ENCODE measurements at places on chromosomes 6 and 20.

GRCh38 chr6:18147616-18148015 is 7.3 kb downstream of the TPMT start:
- no peak for DNase-seq

GRCh38 chr6:42417641-42418112 is 34.0 kb downstream of the TRERF1 start:
- no peak for DNase-seq

DNA sequence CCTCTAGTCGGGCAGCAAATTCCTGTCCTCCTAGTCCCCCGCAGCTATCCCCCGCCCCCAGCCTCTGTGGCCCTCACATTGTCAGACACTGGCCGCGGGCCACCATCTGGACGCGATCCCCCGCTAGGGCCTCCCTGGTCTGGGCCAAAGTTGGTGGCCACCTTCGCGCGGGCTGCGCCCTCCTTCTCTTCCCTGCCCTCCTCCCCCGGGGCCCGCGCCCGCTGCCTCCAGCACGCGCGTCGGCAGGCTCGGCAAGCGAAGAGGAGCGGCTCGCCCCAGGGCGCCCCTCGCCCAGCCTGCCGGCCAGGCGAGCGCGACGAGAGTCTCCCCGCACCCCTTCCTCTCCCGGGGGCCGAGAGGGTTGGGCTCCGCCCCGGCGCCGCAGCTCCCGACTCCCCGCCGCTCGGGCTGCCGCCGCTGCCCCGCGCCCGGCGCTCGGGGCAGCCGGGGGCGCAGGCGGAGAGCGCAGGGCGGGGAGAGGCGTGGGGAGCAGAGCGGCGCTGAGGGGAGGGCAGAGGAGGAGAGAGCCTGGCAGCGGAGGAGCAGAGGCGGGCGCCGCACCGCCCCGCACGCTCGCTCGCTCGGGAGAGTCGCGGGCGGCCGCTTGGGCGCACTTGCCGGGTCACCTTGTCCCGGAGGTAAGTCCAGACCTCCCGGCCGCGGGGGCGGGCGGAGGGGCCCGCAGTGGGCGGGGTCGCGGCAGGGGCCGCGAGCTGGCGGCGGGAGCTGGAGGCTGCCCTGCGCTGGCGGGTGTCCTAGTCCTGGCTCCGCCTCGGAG is at the start of gene SYNDIG1:
Gene SYNDIG1, plus strand, starts transcription at position 514 of the 778 bp plus-strand sequence. CDS start 73,469 bp downstream, outside the sequence.
- DNase-seq = no peak

GRCh38 chr6:73011945-73012344 is 213.4 kb downstream of the KHDC1L start:
- no peak for DNase-seq

GRCh38 chr6:129307845-129308244 is 402.1 kb downstream of the ARHGAP18 start:
- DNase-seq = no peak

DNA sequence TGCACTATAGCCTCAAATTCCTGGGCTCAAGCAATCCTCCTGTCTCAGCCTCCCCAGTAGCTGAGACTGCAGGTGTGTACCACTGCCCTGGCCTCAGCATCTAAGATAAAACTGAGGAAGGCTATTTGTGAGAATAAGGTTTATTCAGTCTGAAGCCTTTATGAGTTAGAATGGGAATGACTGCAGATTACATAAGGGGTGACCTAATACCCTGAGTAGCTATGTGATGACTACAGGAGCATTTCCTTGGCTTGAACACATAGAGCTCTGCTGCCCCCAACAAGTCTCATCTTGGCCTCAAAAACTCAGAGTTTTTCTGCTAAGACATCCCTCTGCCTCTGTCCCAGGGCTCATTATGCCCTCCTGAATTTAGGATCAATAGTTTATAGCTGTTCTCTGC is 7.6 kb downstream of the GSS start:
- no peak for DNase-seq

GRCh38 chr6:36717231-36717825 is 19.7 kb downstream of the RAB44 start:
- DNase-seq = no peak

DNA sequence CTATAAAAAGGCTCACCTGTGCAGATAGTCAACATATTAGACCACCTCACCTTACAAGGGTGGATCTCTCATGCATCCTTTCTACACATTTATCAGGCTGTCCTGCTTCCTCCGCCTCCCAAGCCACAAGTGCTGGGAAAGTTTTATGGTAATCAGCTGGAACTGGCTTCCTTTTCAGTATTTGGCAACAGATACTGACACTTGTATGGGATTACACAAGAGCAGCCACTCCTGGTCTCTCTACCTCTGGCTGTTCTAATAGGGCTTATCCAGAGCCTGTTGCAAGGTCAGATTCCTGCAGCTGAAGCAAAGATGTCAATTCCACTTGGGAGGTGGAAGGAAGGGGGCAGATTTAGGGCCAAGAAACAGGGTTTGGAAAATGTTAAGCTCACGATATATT is 503 bp upstream of the GPLD1 start:
- DNase-seq = no peak
